Sigmoid colon (tissue), 7 donors: ENCODE measurements at places on chromosomes 2 and 18. TPM values are rescaled to one million over a fixed set of nuclear protein-coding genes. Genes with fewer than 3 reads are reported as not detected.

Gene CCDC85A
- polyA plus RNA-seq, result not detected

- H3K27me3 ChIP-seq, result no peaks in the 10 kb centered on the region
- no peak for DNase-seq
- H3K4me3 ChIP-seq, result no peak overlapping the region
- no peak overlapping the region for H3K27ac ChIP-seq
- H3K4me1 ChIP-seq, result no peaks in the 10 kb centered on the region
- H3K36me3 ChIP-seq, result no peaks in the 10 kb centered on the region
Measured at GRCh38 chr2:104658904-104659591, 194.9 kb upstream of the POU3F3 start.

Gene SCG2
- not detected for polyA plus RNA-seq

DNA sequence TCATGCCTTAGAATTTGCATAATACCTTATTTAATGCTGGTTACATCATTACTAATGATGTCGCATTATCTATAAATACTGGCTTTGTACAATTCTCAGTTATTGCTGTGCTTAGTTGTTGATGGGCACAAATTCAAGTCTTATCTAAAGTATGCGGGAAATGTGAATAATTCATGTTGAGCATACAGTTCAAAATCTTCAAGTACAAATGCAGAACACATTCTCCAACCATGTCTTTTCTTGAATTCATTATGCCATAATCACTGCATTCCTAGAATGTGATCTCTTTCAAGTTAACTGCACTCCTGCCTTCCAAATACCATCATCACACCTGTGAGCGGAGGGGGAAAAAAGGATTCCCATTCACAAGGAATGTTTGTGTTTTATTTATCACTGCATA lies 337.0 kb downstream of the MBD2 start:
- H3K4me3 ChIP-seq, result no peak overlapping the region
- no peak overlapping the region for H3K27ac ChIP-seq
- no peak for DNase-seq
- no peaks in the 10 kb centered on the region for H3K4me1 ChIP-seq
- H3K36me3 ChIP-seq, result no peaks in the 10 kb centered on the region

DNA sequence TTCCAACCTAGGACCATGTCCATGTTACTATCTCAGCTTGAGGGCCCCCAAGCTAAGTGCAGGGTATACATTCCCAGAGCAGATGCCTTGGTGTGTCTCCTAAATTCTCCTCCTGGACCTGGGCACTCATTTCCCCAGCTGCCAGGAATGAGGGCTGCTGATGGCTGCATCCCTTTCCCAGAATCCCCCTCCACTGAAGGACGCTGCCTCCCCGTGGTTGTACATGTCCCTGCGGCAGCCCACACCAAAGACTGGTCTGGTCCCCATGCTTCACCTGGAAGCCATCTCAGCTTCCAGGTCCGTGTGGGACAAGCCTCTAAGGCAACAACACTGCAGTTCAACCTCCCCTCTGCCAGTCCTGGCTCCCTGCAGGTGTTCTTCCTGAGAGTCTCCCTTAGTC lies 14.6 kb downstream of the TMEM163 start:
- no peak overlapping the region for H3K4me3 ChIP-seq
- H3K36me3 ChIP-seq, result no peaks in the 10 kb centered on the region
- DNase-seq, result no peak
- no peaks in the 10 kb centered on the region for H3K4me1 ChIP-seq
- H3K27ac ChIP-seq, result no peak overlapping the region

Gene PLCD4
- not detected for polyA plus RNA-seq

- H3K36me3 ChIP-seq, result no peaks in the 10 kb centered on the region
- H3K27me3 ChIP-seq, result no peaks in the 10 kb centered on the region
Measured at GRCh38 chr2:207223051-207223450, 57.3 kb upstream of the KLF7 start.

GRCh38 chr2:11057031-11057430 lies 98.2 kb upstream of the SLC66A3 start:
- H3K27ac ChIP-seq, result no peak overlapping the region
- no peak overlapping the region for H3K4me3 ChIP-seq
- no peaks in the 10 kb centered on the region for H3K4me1 ChIP-seq
- H3K27me3 ChIP-seq, result no peaks in the 10 kb centered on the region
- H3K36me3 ChIP-seq, result no peaks in the 10 kb centered on the region

- no peaks in the 10 kb centered on the region for H3K27me3 ChIP-seq
- no peak overlapping the region for H3K27ac ChIP-seq
- DNase-seq, result no peak
- no peak overlapping the region for H3K4me3 ChIP-seq
- no peaks in the 10 kb centered on the region for H3K36me3 ChIP-seq
Measured at GRCh38 chr2:144003460-144004075, 516.4 kb downstream of the ZEB2 start.

Gene GRB14
- 0.79 TPM for polyA plus RNA-seq

Gene STPG4
- polyA plus RNA-seq, result 0.60 TPM

Gene PGAP1
- polyA plus RNA-seq, result 1.2 TPM
